ENCODE measurements at places on chromosomes 5 and 9.

DNA sequence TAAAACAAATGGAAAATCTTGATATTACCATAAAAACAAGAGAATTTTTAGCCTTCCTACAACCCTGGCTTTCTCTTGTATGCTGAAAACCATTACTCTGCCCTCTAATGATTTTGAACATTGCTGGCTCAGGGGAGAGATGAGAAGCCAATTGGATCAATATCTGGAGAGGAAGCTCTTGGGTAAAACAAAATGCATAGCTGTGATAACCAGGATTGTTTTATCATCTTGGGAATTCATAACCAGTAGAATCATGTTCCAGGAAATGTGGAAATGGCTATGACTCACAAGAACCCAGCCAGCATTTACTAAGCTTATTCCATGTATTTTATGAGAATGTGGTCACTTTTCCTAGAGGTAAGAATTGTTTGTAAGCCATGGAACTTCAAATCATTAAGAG lies 51.1 kb upstream of the CTNND2 start:
- DNase-seq, result no peak

GRCh38 chr9:129102791-129103594 lies 7.6 kb downstream of the CRAT start:
- no peak for DNase-seq

- DNase-seq, result no peak
Measured at GRCh38 chr5:52727020-52727419, 60.7 kb upstream of the ITGA1 start.

DNA sequence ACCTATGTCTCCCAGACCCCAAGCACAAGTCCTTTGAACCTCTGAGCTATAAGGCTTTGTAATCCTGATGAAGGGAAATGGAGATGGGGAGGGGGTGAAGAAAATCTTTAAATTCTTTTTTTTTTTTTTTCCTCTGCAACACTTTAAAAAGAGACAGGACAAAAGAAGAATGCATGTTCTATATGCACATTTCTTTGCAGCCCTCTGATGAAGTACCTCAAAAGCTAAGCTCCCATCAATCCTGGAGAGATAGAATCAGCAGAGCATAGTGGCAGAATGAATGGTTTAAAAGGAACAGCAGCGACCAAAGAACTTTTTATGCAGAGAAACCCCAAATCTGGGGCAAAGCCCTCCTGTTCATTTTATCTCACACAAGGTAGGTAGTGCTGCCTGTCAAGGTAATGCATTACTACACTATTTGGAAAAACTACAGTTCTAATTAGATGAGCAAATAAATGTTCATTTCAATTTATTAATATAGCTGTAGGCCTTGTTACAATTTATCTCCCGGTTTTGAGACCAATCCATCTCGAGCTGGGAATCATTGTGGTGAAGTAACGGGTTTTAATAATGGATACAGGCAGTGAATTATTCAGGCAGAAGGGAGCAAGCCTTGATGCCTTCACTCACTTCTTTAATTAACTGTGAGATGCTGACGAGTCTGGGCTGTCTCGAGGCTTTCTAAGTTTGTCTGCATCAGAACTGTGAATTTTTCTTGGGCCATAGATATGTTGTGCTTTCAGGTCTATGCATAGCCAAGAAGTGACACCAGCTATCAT lies 173.5 kb upstream of the ZNF608 start:
- no peak for DNase-seq

- no peak for DNase-seq
Measured at GRCh38 chr5:73214306-73214705, 41.3 kb downstream of the TMEM174 start.

- no peak for DNase-seq
Measured at GRCh38 chr5:103223031-103223955, 35.3 kb upstream of the MACIR start.

GRCh38 chr5:151312756-151313324 lies 9.3 kb upstream of the SLC36A3 start:
- no peak for DNase-seq

All from CD4-positive, alpha-beta T cell treated with Interleukin-10 for 1 hour (primary cell).